ENCODE measurements at places on chromosomes 1 and 21.

GRCh38 chr21:30168086-30168485 is 1.5 kb upstream of the CLDN17 start:
- DNase-seq: no peak

DNA sequence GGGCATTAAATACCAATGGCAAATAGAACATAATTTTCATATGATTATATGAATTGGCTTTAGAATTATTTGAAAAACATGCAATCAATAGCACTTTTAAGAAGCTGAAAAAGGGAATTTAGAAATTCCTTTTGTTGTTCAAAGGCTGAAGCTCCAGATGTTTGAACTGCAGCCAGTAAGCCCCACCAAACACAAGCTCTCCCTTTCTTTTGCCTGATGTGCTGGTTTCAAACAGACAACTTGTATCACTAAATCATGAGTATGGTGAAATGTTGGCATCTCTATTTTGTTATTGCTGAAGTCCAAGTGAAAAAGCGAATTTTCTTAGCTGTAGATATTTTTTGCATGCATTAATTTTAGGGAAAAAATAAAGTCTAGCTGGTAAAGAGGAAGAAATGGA is 27.5 kb upstream of the NCAM2 start:
- no peak for DNase-seq

GRCh38 chr1:199054694-199055093 is 415.9 kb downstream of the PTPRC start:
- DNase-seq: no peak

- no peak for DNase-seq
Measured at GRCh38 chr1:224698015-224698451, 81.9 kb downstream of the CNIH3 start.

GRCh38 chr1:156894711-156895454 is 1.4 kb downstream of the PEAR1 start:
- DNase-seq: no peak

GRCh38 chr21:21915816-21916215 is 917.6 kb downstream of the NCAM2 start:
- DNase-seq: no peak

DNA sequence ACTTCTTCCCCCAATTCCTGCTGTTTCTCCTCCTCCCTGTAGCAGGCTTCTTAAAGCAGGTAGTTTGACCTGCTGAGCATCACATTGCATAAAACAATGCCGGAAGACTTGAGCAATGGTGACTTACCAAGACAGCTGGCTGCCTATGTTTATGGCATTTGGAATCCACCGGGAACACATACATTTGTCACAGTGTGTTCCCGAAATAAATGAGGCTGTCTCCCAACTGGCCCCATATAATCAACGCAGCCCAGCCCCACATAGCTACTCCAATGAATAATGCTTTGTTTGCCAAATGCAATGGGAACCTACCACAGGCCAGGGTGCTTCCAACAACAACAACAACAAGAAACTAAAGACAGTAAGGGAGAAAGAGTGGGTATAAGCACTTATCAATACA is 186.1 kb upstream of the MAP1LC3C start:
- DNase-seq: no peak

All from NCI-H510A (cell line).